ENCODE measurements at places on chromosomes 11 and 22.

GRCh38 chr11:124219126-124219525 is 21.8 kb upstream of the OR8G1 start:
- DNase-seq, result no peak

GRCh38 chr11:22901603-22902002 is 41.3 kb upstream of the CCDC179 start:
- DNase-seq, result no peak

DNA sequence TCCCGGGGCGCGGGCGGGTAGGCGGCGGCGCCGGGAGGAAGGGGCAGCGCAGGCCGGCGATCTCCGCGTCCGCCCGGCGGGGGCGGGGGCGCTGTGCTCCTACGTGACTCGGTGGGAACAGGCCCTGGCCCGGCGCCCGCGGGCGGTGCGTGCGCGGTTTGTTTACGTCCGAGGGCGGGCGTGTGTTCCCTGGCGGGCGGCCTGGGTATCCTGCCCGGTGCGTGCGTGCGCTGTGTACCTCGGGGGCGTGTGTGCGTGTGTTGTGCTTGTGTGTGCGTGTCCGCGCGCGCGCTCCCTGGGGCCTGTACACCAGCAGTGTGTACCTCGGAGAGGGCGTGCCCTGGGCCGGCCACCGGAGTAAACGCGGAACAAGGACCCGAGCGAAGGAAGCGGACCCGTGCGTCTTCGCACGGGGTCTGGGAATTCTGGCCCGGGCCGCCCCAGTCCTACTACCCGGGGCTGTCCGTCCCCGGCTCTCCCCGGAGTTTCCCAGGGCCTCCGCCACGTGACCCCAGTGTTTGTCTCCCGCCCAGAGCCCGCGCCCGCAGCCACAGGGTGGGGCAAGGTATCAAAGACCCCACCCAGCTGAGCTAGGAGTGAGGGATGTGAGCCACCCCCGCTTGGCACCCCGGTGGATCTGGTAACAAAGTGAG is 769 bp downstream of the MAFF start:
- peak; percentile 95 for DNase-seq

DNA sequence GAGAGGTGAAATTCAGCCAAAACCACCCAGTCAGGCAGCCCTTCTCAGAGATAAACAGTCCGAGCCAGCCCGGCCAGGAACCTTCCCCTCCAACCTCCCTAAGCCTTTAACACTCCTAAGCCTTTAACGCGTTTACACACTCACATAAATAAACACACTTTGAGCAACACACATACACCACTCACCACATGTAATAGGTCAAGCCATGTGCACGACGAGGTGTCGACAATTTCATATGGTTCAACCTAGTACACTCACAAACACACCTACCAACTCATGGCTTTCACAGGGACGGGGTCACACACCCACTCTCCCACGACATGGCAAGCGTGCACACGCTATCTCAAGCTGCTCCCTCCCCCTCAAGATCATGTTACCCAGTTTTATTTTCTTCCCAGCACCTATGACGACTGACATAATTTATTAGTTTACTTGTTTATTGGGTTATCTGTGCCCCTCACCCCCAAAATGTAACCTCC is 15.5 kb downstream of the SLC43A1 start:
- DNase-seq, result peak; percentile 48

GRCh38 chr11:134228625-134229024 is 4.2 kb downstream of the VPS26B start:
- DNase-seq, result no peak

Data from osteoblast (primary cell).